CD4-positive, alpha-beta T cell treated with Interleukin-4 for 1 hour (primary cell): ENCODE measurements at places on chromosomes 4 and X.

DNA sequence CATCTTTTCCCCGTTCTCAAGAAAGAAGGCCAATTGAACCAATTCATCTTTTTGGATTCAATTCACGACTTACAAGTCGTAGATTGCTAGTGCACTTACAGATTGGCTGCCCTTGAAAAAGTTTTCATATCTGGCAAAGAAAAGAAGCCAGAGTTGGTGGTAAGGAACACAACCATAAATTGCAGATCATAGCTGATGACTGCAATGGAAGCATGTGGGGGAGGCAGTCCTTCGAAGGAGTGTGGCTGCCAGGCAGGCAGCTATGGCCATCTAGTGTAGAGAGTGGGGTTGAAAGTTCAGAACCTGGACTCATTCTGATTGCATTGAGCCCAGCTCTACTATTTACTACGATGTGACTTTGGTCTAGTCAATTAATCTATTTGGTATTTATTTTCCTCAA lies 4.5 kb downstream of the GPM6A start:
- DNase-seq: no peak

DNA sequence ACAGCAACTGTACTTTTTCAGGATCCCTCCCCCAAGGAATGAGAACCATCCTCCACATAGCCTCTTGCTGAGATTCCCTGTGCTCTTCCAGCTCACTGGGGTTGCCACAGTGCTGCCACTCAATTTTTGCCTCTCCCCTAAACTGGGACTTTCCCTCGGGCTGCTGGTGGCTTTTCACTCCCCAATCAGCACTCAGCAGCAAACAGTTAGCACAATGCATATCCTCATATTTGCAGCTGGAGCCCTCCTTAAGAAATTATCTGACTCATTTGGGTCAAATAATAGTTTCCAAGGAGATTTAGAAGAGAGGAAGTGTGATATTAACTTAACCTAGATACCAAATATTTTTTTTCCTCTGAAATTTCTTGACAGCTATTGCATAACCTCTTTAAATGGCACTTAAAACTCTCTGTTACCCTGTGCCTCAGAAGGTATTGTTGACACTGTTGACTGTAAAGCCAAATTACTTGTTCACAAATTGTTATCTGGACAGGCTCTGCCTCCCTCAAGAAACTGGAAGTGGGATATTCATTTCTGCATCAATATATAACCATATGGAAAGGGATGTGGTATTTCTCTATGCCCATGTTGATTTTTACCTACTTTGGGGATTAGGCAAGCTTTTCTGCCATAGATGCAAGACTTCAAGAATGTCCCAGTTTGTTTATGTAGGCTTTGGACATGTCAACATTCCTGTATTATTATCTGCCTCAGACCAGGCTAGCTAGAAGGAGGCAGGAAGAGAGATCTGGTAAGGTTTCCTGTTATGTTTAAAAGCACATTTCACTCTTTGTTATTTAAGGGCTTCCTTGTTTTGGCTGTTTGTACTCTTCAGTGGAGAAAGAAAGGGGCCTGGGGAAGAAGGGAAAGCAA lies 58.0 kb downstream of the SEPTIN11 start:
- DNase-seq: peak; percentile 68

GRCh38 chr4:133921280-133922195 lies 280.1 kb downstream of the PABPC4L start:
- DNase-seq: no peak

- no peak for DNase-seq
Measured at GRCh38 chr4:43471950-43472349, 579.4 kb downstream of the GRXCR1 start.

DNA sequence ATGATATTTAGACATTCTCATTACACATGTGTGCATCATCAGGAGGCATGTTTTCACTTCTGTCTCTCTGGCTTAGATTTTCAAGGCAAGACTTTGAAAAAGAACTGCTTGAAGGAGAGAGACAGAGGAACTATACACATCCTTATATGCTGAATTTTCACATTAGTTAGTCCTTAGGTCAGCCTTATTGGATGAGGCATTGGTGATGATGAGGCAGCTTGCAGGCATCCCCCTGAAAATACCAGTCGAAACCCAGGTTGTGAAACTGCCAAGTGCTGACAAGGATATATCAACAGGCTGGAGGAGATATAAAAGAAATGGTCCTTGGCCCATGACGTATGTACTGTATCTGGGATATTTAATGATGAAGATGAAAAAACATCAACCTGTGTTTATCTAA lies 297.2 kb upstream of the AADAT start:
- no peak for DNase-seq

DNA sequence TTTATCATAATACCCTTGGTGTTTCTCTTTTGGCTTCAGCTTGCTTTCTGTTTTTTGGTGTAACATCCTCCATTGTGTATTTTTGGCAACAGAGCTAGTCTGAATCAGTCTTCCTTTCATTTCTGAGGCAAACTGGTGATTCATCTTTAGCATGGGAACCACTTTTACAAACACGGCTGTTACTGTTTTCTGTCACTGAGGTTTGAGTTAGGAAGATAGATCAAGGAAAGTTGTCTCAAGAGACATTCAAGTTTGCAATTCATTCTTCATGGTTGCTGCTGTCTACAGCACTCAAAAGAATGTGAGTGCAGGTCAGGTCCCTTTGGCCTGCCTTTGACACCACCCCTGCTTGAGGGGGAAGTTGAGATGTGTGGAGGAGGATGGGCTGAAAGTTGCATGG lies 36.3 kb downstream of the IL21 start:
- no peak for DNase-seq

DNA sequence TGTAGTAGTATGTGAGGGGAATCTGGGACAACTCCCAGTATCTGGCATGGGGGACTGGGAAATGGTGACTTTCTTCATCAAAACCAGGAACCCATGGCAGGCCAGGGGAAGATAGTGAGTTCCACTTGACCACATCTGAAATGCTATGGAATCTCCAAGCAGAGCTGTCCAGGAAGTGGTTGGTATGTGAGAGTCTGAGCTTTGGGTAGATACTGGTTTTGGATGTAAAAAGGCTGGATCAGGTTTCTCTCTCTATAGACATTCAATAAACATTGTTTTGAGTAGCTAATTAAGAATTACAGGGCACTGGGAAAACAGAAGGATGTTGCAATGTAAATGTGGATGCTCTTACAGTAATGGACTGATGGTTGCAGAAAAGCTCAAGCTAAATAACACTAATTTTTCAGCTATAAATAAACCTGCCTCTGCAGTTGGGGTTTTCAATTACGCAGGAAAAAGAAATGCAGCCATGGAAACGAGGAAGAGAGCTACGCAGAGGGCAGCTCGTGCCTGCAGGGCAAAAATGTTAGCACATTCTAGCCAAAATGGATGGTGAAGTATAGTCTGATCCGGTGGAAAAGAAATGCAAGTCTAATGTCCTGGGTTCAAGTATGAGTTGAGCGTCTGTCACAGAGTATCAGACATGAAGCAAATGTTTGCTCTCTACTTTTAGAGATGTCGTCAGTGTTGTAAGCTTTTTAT lies 13.4 kb upstream of the CHRNA9 start:
- DNase-seq: no peak

DNA sequence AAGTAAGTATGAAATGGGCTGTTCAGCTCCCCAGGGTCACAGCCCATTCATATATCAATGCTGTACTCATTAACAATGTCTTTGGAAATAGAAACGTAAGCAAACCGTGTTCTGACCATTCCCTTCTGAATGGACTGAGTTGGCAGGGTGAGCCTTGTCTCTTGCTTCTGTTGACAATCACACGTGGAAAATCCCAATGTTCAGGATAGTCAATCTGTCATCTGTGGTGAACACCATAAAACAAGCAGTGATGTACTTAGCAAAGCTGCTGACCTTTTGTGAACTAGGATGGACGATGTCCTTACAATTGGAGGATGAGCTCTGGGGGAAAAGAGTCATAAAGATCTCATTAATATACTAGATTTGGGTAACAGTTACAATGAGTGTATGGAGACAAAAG lies 109.6 kb upstream of the PAQR3 start:
- DNase-seq: no peak

DNA sequence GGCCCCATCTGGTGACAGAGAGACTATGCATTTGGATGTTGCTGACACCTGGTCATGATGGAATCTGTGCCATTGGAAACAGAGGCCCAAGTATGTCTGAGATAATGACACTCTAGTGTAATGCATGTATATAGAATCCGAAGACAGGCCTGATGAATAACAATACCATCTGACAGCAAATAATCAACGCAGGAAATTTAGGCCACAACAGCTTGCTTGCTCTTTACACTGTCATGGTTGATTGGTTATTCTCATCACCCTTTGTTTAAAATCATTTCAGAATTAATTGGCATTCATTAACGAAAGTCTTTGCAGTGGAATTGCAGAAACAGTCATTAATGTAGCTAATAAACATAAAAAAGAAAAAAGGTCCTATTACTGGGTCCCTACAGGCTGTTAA lies 194.8 kb downstream of the AFF2 start:
- DNase-seq: no peak

- peak; percentile 6 for DNase-seq
Measured at GRCh38 chrX:103376118-103376978, at the start of gene BEX3. Gene BEX3 (plus strand): TSS chrX:103376538. CDS start chrX:103377522, 984 bp downstream.

DNA sequence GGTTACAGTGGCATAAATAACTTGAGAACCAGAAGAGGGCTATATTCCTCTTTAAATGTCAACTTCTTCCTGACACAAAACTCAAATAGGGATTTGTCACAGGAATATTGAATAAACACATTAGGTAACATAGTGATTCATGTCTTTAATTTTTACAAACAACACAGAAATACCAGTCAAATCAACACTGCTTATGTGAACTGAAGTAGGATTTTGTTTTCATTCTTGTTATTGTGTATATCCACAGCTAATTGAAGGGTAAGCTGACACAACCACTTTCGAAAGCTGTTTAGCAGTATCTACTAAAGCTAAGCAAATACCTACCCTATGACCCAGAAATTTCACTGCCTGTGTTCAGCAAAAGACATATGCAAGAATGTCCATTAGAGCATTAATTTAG lies 120.4 kb upstream of the EOLA2 start:
- no peak for DNase-seq

DNA sequence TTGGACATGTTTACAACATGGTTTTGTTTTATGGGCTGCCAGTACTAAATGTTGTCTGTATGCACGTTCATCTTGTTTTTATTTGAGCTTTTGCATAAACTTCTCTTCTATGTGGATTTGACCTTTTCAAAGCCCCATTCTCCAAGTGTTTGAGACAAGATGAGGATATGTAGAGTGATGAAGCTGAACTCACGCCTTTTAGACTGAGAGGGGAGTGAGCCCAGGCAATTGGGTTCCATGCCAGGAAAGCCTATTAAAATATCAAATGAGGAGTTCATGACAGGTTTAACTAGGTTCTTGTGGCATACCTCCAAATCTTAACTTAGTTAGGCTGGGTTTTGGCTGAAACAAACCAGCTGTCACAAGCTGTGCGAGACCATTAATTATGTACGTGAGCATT lies 170.4 kb upstream of the LDB2 start:
- DNase-seq: no peak

DNA sequence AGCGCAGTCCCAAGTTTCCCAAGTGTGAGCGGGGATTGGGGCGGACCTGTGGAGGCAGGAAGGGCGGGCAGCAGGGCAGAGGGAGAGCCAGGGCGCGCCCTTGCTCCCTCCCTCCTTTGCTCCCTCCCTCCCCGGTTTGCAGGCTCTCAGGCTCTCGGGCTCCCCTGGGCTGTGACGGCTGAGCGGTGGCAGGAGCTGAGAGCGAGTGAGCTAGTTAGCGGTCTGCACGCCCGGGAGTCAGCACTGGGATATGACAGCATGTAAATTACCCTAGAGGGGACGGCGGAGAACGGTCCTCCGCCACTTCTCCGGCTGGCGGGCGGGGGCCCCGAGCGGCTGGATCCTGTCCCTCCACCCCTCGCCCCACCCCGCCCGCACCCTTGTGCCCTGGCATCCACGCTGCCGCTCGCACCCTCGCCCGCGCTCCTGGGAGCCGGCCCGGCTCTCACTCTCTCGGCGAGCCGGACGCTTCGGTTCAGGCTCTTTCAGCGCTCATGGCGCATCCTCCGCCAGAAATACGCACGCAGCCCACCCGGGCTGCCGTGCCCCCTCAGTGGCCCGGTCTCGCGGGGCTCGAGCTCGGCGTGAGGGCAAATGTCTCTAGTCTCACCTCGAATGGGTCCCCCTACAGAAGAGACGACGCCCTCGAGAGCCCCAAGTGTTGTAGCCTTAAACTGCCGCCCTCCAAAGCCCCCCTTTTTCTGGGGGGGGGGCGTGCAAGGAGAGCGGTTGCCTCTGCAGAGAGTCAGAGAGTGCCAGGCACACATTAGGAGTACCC lies at the start of gene TSC22D3:
Gene TSC22D3 (minus strand): TSS at position 54 of the 778 bp plus-strand sequence. CDS start 368 bp downstream, outside the sequence.
- peak; percentile 57 for DNase-seq

- no peak for DNase-seq
Measured at GRCh38 chr4:66688674-66689073, 856.6 kb downstream of the CENPC start.

- no peak for DNase-seq
Measured at GRCh38 chr4:145944886-145945285, 6.3 kb upstream of the ZNF827 start.

DNA sequence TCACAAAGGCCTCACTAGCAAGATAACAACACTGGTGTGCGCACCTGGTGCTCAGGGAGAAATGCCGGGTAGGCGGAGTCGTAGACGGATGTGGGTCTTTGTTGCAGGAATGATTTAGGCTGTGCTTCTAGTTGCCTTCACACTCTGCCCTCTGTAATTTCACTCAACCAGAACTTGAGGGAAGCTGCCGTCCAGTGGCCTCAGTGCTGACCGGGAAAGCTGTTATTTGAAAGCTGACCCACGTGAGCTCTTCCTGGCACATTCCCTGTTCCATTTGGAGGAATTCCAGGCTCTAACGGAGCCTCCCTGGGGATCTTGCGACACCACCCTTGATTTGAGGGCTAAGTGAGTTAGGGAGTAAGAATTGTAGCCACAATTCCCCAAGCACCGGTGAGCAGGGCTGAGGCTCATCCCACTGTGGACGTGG lies 15.9 kb downstream of the SH3TC1 start:
- no peak for DNase-seq

DNA sequence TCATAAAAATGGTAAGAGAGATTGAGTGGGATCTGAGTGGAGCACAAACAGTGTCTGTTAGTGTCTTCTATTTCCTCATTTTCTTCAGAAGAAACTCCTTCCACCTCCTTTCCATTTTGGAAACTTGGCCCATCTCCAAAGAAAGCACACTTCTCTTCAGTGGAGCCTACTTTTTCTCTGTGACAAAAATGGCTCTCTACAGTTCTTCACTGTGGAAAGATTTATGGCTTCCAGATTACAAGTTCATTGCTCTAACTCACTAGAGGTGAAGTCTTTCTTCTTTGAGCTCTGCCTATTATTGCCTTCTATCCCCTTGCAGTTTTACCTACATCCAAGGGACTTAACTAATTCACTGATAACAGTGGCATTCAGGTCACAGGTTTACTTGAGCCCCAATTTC lies 325.8 kb downstream of the ANTXR2 start:
- no peak for DNase-seq

- DNase-seq: no peak
Measured at GRCh38 chrX:70675284-70675683, 230.6 kb downstream of the DLG3 start.

- no peak for DNase-seq
Measured at GRCh38 chrX:49995795-49996455, 73.5 kb downstream of the CLCN5 start.
